ENCODE measurements at places on chromosomes 12 and 14. TPM values are rescaled to one million over a fixed set of nuclear protein-coding genes. Genes with fewer than 3 reads are reported as not detected.

DNA sequence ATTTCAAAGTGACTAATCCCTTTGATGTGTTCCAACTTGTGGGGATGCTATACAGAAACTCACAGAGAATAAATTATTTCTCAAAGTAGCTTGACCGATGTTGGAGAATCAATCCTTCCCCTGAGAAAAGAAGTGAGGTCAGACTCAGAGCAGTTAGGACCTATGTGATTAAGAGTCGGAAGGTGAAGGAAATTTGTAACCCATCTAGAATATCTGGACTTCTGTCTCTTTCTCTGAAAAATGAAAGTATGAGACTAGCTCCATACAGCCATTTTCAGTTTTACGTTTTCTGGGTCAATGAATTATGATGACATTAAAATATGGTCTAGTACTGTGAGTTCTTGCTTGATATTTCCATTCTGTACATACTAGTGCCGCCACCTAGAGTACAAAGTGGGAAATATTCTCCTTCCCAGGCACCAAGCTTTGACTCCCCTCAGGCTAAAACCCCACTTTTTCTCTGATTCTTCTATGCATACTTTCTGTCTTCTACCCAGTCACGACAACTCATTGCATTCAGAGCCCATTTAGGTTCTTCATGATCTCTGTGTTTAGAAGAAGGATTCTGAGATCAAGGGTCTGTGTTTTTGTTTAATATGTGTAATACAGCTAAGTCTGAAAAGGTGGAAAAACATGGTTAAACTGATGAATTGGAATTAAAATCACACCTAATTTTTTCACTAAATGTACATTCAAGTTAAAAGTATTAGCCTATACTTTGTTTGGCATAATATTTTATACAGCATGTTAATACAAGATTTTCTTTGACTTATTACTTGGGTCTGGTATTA is 6.9 kb upstream of the NTS start:
- DNase-seq: peak; percentile 51

DNA sequence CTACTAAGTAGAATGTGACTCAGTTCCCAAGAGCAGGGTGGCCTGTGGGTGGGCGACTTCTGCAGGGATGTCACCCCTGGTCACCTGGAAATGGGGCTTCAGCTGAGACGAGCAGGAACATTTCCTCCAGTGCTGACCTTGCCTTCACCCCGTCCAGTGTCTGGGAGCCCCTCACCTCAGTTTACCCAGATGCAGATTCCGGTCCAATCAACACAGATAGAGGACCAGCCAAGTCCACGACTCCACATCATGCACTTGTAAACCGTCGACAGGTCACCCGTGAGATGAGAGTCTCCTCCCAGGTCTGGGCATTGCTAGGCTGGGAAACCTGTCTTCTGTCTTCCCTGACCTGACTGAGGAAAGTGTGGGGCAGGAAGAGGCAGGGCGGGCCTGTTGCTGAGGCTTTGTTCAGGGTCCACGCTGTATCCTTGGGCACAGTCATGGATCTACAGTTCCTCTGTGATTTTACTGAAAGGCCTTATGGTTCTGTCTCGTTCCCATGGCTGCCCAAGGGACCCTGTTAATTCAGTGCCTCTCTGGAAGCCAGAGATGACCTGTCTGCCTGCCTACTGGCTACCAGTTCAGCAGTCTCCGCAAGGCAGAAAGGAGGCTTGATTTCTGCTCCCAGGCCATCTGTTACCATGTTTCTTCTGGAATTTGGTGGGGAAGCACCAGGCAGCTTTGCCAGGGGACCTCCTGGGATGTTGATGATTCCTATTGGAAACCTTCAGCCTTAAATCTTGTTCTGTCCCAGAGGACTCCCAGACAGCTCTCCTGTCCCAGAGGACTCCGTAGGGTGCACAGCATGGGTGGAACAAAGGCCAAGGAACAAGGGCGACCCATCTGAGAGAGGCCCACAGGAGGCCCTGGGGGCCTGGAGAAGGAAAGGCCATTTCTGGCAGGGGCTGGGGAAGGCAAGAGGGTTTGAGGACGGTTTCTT is 288.5 kb upstream of the RTL1 start:
- no peak for DNase-seq

GRCh38 chr12:1603269-1603993 is 9.1 kb upstream of the FBXL14 start:
- DNase-seq: no peak

DNA sequence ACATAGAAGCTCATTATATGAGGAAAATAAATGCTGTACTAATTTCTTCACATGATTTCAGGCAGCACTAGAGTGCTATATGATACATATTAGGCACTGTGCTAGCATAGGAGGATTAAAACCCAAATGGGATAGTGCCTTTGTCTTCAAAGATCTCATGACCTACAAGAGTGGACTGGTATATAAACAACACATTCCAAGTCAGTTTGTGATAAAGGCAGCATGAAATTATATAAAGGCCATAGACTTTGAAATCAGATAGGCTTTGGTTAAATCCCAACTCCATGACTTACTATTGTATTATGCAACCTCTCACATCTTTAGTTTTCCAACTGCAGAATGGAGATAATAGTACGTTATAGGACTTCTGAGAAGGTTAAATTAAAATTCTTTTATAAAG is 179.7 kb downstream of the RAD51B start:
- DNase-seq: peak; percentile 21

- DNase-seq: peak; percentile 19
These were observed 1044.3 kb downstream of the FLRT2 start for GRCh38 chr14:86574051-86574777.

- no peak for DNase-seq
These were observed 9.2 kb upstream of the PYGL start for GRCh38 chr14:50953502-50953901.

DNA sequence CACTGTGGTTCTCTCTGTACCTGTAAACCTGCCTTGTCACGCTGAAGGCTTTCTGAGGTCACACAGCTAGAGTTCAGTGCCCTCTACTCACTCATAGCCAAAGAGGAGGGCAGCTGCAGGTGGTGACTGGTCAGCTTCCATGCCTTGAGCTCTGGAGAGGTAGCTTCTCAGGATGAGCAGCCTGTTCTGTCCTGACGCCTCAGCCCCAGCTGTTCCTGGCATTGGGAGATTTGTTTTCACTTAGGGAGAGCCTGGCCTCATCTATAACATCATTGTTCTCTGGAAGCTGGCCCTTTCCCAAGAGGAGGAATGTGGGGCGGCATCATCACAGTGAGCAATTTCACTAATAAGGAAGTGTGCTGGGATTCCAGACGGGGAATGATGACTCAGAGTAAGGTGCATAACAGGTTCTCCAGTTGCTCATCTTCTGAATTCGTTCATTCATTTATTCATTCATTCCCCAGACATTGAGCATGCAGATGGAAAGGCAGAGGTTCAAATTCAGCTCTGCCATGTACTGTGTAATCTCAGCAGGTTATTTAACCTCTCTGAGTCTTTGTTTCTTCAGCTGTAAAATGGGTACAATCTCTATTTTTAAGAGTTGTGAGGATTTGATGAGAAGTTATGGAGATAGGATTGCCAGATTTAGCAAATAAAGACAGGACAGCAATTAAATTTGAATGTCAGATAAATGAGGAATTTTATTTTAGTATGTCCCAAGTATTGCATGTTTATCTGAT is 255.8 kb upstream of the CRY1 start:
- DNase-seq: peak; percentile 80

GRCh38 chr14:50997712-50998111 is 53.4 kb upstream of the PYGL start:
- DNase-seq: no peak

DNA sequence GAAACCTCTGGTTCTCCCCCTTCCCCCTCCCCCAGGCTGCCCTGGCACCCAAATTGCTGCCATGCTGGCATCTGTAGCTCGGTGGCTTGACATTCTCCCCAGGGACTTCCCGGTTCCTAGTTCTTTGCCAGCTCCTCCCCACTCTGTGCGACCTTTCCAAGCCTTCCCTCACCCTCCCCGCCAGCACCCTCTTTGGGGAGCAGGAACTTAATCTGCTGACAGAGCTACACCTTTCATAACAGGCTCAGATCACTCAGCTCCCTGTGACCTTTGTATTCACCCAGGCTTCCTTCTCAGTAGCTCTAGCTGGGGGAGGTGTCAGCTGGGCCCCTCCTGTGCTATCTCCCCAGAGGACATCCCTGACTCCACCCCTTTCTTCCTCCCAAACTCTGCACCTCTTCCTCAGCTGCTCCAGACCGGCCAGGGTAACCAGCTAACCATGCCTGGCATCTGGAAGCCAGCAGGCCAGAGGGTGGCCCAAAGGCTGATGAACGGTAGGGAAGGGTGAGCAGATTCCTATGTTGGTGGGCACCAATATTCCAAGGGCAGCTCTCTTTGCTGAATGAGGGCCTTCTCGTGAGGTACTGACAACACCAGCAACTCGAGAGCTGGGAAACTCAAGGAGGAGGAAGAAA is 1.8 kb upstream of the COX14 start:
- no peak for DNase-seq

DNA sequence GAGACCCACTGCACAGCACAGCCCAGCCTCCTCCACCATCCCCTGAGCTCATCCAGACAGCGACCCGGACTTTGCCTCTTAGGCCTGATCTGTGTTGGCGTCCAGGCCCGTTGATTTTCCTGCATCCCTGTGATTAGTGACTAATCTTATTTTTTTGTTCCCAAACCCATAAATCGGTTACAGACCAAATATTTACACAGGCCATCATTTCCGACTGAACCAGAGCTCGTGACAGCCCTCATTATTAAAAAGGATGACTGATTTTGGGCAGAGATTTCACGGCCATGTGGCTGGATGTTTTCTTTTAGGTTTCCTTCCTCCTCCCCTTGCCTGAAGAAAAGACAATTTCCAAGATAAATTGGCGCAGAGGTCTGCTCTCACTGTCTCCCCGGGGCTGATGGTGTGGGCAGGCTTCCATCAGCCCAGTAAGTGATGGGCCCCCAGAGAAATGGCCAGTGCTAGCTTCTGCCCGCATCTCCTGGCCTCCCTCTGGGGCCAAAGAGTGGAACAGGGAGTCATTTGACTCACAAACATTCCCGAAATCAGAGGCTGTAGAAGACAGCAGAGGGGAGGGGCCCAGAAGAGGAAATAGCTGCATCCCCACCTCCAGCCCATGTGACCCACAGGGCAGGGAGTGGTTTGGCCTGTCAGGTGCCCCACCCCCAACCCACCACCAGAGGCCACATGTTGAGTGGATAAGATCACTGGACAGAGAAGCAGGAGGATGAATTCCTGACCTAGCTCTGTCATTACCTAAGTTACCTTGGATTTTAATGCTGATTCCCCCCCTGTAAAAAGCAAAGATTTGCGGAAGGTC is 283.5 kb downstream of the KSR2 start:
- DNase-seq: peak; percentile 85

GRCh38 chr12:70590051-70590450 is 47.2 kb downstream of the PTPRB start:
- DNase-seq: peak; percentile 67

DNA sequence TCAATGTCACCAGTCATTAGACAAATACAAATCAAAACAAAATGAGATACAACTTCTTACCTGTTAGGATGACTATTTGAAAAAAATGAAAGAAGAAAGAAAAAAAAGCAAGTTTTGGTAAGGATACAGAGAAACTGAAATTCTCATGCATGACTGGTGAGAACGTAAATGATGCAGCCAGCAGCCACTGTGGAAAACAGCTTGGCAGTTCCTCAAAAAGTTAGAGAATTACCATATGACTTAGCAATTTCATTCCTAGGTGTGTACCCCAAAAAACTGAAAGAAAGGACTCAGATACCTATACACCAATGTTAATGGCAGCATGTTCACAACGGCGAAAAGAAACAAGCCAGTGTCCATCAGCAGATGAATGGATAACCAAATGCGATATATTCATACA is 26.6 kb downstream of the NINJ2 start:
- DNase-seq: no peak

DNA sequence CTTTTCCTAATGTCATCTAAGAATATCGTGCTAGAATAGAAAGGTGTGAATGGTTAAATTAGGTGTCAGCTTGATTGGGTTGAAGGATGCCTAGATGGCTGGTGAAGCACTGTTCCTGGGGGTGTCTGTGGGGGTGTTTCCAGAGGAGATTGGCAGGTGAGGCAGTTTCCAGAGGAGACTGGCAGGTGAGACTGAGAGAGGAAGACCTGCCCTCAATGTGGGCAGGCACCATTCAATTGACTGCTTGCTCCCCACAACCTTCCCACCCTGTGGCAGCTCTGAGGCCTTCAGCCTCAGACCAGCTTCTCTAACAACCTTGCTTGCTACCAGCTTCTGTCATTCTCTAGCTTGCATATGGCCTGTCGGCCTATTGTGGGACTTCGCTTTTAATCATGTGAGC is 9.2 kb downstream of the RNASE9 start:
- DNase-seq: no peak

GRCh38 chr12:2666411-2666810 is 128.4 kb upstream of the FKBP4 start:
- no peak for DNase-seq

GRCh38 chr14:46487582-46488350 is 163.8 kb downstream of the RPL10L start:
- no peak for DNase-seq

DNA sequence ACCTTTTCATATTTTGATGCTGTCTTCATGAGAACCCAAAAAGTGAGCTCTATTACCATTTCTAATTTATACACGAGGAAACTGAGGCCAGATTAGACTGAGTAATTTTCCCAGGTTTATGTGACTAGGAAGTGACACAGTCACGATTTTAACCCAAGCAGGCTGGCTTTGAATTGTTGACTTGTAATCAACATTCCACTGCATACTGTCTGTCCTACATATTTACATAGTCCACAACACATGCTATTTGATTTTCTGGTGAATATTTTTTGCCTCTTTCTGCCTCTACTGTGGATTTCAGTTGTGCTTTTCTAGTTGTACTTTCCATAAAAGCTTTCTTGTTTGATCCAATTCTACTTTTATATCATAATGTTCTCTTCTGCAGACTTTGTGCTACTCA is 8.2 kb downstream of the TAS2R7 start:
- no peak for DNase-seq

GRCh38 chr12:1533602-1534304 is 60.6 kb downstream of the FBXL14 start:
- DNase-seq: peak; percentile 56

DNA sequence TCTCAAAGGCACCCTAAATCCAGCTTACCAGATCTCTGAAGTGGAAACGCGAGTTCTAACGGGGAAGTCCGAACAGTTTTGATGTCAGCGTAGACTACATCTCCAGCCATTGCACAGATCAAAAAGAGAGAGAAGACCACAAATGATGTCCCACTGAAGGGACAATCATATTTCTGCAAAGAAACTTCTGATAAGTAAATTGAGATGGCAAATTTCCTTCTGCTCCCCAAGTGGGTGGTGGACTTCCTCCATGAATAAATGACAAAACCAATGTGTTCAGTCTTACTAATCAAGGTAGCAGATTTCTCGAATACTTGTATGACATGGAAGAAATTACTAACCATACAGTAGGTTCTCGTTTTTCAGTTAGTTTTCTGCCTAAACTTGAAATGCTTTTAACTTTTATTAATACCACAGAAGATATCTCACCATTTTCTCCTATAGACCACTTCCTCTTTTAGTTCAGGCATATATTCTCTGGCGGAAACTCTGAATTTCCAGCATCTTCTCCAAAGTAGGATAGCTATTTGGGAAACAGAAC is at the start of gene CLECL1:
CLECL1 (minus strand) TSS at position 177 of the 541 bp plus-strand sequence.
- no peak for DNase-seq

DHRS4L2 gene
- 5.5 TPM for total RNA-seq

DNAH10 gene
- 0.17 TPM for total RNA-seq

RNF212B gene
- total RNA-seq: not detected

OTOGL gene
- total RNA-seq: 0.02 TPM

ING4 gene
- total RNA-seq: 57.8 TPM

IKZF4 gene
- 0.39 TPM for total RNA-seq

KIF26A gene
- 0.77 TPM for total RNA-seq

ENDOU gene
- not detected for total RNA-seq

DIO2 gene
- total RNA-seq: 48.7 TPM

HHIPL1 gene
- 0.14 TPM for total RNA-seq

EXOC3L4 gene
- not detected for total RNA-seq

BHLHE41 gene
- 8.1 TPM for total RNA-seq
